ENCODE measurements at places on chromosomes 7 and 10.

DNA sequence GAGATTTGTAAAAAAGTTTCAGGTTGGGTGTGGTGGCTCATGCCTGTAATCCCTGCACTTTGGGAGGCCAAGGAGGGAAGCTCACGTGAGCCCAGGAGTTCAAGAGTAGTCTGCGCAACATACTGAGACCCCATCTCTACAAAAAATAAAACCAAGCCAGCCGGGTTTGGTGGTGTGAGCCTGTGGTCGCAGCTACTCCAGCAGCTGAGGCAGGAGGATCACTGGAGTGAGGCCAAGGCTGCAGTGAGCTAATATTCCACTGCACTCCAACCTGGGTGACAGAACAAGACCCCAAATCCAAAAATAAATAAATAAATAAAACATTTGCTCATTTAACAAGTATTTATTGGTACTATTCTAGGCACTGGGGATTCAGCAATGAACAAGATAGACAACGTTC lies 1.5 kb upstream of the CHCHD1 start:
- no peak for DNase-seq

DNA sequence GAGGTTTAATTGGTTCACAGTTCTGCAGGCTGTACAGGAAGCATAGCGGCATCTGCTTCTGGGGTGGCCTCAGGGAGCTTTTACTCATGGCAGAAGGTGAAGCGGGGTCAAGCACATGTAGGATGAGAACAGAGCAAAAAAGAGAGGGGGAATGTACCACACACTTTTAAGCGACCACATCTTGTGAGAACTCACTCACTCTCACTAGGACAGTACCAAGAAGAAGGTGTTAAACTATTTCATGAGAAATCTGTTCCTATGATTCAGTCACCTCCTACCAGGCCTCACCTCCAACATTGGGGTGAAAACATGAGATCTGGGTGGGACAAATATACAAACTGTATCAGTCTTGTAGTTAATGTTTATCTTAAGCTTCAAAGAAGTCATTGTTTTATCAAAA lies 174.7 kb downstream of the GNAI1 start:
- no peak for DNase-seq

DNA sequence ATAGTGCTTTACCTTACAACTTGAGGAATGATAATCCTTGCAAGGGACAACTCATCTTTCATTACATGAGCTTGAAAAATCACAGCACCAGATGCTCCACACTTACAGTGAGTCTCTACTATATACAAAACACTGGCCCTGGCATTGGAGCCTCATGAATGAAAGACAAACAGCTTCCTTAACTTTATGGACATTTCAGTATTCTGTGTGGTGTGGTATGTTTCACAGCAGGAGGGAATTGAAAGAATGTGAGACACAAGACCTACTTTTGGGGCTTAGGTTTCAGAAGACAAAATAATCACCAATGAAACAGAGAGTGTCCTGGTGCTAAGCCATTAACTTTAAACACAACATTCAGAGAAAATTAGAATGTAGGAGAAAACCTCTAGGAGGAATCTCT lies 1249.6 kb downstream of the XPNPEP1 start:
- no peak for DNase-seq

- no peak for DNase-seq
Measured at GRCh38 chr7:127792528-127793342, 140.7 kb downstream of the SND1 start.

GRCh38 chr10:86363184-86363832 lies 3.3 kb downstream of the GRID1 start:
- DNase-seq, result no peak

DNA sequence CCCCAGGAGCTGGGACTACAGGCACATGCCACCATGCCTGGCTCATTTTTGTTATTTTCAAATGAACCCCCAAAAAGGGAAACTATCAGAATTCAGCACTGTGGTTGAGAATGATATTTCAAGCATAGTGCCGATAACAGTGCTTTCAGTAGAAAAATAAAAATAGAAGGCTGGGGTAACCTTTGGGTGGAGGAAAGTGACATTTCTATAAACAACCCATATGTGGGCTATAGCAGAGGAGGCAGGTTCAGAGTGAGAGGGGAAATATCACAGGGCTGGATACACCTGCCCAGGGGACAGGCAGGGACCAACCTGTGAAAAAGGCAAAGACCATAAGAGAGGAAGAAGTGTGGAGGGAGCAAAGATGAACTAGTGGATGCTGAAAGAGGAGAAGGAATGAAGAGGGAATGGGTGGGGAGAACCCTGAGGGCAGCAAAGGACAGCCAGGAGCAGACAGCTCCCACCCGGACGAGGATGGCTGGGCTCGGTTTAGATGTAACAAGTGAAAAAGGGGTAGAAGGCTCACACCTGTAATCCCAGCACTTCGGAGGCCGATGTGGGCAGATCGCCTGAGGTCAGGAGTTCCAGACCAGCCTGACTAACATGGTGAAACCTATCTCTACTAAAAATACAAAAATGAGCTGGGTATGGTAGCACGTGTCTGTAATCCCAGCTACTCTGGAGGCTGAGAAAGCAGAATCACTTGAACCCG lies 56.5 kb downstream of the MAP3K8 start:
- no peak for DNase-seq

DNA sequence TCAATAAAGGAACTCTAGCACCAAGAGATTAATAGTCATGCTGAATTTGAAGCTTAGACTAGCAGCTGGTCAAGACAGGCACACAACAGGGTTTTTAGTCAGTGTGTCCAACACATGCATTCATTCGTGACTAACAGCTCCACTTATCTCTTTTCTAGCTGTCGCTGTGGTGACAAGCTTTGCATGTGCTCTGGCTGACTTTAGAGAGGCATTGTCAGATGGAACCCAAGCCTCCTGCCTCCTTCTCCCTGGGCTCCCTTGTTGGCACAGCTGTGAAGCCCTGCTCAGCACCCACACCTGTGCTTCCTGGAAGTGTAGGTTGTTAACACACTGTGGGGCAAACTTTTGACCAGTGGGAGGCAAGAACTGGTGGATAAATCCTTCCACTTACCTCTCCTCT lies 9.8 kb upstream of the AGK start:
- no peak for DNase-seq

DNA sequence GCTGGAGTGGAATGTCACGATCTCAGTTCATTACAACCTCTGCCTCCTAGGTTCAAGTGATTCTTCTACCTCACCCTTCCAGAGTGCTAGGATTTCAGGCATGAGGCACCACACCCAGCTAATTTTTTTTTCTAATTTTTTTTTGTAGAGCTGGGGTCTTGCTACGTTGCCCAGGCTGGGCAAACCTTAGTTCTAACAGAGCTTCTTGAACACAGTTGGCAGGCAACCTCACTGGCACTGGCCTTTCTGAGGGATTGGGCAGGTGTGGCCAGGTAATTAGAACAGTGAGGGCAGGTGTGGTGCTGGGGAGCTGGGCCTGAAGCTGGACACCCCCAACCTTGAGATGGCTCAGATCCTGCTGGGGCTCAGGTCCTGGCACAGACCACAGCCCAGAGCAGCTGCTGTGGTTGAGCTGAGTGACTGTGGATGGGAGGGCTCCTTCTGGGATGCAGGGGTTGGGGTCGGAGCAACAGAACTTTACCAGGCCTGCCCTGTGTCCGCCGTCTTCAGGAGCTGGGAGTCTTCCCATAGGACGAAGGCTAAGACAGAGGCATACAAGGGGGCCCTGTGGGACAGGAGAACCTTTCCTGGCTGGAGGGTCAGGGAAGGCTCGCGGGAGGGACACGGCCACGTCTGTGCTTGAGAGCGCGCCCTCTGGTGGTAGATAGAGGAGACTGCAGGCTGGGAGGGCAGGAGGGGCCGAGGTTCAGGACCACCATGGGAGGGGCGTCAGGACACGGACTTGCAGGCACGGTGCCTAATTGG lies 48.2 kb downstream of the COL26A1 start:
- peak; percentile 75 for DNase-seq

DNA sequence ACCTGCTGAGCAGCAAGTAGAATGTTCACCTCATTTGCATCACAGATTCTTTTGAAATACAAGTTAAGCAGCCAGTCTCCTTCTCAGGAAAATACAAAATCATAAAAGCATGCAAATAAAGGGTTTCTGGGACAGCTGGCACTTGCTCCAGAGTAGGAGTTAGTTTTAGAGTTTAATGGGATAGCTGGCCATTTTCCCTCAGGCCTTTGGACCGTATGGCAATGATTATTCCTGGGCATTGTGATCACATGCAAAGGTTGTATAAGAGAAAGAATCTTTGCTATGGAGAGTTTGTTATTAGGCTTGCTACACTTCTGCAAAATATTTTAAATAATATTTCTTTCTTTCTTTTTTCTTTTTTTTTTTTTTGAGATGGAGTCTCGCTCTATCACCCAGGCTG lies 240.8 kb downstream of the CDK14 start:
- no peak for DNase-seq

DNA sequence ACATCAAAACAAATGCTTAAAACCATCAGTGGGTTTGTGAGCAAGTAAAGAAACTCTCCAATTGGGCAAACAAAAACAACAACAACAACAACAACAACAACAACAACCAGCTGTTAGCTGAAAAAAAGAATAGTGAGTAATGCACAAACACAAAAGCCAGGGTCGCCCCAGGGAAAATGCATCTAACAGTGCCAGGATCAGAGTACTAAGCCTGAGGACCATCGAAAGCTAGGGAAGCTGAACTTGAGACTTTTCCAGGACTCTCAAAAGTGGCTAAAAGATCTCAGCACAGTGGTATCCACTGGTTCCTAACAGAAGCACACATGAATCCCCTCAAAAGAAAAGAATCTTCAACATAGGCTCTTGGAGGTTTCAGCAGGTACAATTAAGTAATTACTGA lies 83.3 kb downstream of the CPXM2 start:
- DNase-seq, result no peak

DNA sequence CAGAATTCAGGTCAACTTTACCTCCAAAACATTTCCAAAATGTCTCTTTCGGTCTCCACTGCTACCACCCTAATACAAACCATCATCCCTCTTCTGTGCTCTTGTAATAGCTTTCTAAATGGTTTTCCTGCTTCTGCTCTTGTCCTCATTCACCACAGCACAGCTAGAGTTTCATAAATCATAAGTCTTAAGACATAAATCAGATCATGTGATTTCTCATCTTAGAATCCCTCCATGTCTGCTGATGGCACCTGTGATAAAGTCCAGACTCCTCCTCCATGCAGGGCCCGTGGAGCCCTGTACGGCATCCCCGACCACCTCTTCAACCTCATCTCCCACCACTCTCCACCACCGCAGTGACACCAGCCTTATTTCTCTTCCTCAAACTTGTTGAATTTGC lies 212.3 kb upstream of the MKLN1 start:
- DNase-seq, result no peak

DNA sequence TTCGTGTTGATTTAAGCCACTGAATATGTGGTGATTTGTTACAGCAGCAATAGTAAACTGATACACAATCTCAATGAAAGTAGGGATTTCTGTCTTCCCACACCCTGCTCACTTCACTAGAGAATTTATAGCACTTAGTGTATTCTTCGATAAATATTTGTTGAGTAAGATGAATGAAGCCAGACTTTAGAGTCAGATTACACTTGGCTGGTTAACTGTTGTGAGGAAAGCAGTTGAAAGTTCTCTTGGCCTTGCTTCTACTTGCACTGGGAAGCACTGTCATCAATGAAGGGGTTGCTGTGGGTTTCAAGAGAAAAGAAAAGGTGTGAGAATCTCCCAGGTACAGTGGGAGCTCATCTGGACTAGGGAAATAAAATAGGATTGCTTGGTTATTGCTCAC lies 82.1 kb upstream of the IGFBP3 start:
- no peak for DNase-seq

- no peak for DNase-seq
Measured at GRCh38 chr7:5270788-5271187, 12.0 kb upstream of the SLC29A4 start.

DNA sequence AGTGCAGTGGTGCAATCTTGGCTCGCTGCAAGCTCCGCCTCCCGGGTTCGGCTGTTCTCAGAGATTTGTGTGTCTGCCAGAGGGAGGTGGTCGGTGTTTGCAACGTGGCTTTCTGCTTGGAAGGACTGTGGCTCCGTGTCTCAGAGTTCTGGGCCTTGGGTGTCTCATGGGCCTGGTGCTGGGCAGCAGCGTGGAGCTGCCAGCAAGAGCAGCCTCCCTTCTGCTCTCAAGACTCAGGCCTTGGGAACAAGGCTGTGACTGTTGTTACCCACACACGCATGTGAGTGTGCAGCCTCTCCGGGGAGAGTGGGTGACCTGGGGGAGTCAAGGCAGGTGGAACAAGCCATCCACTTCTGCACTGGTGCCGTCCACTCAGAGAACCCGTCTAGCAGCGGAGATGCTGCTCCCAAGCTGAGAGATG lies 52.0 kb downstream of the VIPR2 start:
- no peak for DNase-seq

DNA sequence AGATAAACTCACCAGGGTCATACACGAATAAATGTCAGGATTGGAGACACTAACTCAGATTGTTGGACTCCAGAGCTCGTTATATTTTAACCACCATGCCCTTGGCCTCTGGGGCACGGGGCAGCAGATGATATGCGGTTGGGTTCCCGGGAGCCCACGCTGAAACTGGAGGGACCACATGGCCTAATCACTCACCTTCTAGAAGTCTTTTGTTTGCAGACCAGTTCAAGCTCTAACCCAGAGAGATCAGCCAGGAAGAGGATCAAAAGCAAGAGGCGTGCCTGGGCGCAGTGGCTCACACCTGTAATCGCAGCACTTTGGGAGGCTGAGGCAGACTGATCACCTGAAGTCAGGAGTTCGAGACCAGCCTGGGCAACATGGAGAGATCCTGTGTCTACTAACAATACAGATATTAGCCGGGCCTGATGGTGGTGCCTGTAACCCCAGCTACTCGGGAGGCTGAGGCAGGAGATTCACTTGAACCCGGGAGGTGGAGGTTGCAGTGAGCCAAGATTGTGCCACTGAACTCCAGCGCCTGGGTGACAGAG lies 42.6 kb upstream of the ECHDC3 start:
- no peak for DNase-seq

- DNase-seq, result no peak
Measured at GRCh38 chr7:113784316-113784715, 134.5 kb downstream of the PPP1R3A start.

DNA sequence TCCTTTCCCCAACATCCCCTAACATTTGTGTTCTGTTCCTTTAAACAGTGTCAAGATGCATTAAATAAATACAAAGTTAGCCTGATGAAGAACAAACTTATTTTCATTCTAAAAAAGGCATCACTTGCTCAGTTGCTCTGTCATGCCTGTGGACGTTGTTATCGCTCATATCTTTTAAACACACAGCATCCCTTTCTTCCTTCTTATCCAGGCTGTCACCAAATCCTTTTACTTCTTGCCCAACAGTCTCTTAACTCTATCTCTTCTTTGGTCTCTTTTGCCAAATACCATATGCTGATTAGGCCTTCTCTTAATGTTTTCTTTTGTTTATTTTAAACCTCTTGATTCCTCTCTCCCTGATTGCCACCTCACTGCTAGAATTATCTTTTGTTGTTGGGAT lies 43.9 kb downstream of the DKK1 start:
- no peak for DNase-seq

DNA sequence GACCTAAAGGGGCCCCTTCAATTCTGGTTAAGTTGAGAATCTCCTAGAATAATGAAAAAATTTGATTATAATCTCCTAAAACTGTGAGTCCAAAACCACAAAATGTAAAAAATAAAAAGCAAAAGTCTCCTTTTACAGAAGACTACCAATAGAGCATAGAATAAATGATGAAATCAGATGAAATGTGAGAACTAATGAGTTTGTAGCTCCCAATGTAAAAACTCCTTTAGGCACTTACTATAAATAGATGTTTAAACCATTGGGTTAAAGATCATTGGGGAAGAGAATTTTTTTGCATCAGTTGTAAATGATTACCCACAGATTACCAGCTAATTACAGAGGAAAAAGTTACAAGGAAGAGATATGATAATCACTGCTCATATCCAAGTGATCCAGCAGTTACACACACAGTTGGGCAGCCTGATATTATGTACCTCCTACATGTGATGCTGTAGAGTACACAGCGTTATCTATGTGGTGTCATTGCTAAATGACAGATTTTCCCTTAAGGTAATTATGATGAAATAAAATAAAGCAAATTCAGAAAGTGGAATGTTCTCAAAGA lies 282.7 kb upstream of the SEMA3D start:
- no peak for DNase-seq

All from COLO829 (cell line).